ENCODE measurements at places on chromosomes 5 and 9.

DNA sequence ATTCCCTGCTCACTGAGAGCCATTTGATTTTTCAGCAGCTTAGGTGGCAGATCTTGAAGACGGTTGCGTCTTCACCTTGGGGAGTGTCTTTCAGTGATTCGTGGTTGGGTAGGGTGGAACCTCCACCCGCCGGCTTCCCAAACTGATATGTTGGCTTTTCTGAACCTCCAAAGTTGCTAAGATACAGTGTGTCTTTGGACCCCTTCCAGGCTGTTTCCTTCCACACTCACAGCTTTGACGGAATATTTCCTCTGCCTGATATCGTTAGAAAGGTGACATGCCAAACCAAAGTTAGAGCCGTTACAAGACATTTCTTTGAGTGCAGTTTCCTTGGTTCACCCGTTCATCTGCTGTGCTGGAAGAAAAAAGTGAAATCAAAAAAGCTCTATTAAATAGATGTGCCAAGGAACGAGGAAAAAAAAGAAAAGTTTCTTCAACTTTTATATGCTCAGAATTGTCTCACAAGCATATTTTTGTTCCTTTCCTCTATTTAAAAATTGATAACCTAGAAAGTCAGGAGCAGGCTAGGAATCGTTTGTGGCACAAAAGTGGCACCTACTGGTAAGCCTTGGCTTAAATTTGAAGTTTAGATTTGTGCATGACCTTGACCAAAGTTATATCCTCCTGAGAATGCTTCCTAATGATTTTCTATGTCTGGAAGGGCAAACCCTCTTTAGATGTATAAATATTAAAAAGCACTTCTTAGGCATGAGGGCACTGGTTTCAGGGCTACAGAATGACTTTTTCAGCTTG, 270.7 kb upstream of the WWC1 start:
- DNase-seq: no peak

DNA sequence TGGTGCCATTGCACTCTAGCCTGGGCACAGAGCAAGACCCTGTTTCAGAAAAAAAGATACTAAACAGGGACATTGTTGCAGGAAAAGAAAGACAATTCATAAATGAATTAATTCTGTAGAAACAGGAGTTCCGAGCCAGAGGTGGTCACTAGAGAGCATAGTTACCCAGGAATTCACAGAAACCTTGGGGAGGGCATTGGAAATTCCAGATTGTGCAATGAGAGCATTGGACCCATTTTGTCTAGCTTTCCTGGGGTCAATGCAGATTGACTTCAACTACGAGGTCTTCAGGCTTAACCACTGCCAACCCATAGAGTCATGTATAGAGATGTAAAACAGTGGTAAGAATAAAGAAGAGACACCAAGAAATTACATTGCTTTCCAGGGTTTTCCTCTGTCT, 63.1 kb downstream of the ABHD17B start:
- no peak for DNase-seq

DNA sequence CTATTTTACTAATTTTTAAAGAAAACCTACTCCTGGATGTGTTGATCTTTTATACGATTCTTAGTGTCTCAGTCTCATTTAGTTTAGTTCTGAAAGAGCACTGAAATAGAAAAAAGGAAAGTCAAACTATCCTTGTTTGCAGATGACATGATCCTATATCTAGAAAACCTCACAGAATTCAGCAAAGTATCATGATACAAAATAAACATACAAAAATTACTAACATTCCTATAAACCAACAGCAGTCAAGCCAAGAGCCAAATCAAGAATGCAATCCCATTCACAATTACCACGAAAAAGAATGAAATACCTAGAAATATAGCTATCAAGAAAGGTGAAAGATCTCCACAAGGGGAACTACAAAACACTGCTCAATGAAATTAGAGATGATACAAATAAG, 225.8 kb upstream of the CDH18 start:
- DNase-seq: no peak

GRCh38 chr9:129407905-129408452, 212.9 kb downstream of the C9orf50 start:
- DNase-seq: no peak

DNA sequence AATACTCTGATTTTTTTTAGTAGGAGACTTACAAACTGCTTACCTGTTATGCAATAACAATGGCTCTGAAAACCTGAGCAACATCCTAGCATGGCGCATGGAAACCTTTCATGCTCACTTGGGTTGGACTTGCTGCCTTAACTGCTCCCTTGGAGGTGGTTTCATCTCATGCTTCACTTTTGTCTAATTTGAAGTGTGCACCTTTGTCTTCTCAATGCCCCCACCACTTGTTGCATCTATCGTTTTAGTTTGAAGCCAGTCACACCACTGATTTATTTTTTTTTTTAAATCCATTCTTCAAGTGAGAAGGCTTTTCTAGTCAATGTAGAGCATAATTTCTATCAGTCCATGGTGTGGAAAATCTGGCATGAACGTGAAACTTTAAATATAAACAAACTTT, 63.2 kb downstream of the CFAP90 start:
- DNase-seq: no peak

- DNase-seq: no peak
Measured at GRCh38 chr5:170632985-170633234, 129.1 kb downstream of the KCNIP1 start.

DNA sequence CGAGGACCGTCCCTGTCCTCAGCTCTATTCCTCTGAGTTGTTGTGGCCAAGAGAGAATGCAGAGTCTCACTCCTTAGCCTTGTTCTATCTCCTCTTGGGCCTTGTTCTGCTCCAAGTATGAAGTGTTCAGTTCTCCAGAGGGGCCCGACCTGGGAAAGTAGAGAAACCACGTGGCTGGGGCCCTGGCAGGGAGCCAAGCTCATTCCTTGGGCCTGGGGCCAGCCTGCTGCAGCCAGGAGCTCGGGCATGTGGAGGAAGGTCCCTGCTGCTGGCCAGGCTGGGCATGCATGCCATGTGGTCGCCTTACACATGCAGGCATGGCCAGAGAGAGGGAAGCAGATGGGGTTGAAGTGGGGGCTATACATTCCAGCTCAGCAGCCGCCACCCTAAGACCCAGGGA, 60.7 kb downstream of the COL27A1 start:
- DNase-seq: no peak

DNA sequence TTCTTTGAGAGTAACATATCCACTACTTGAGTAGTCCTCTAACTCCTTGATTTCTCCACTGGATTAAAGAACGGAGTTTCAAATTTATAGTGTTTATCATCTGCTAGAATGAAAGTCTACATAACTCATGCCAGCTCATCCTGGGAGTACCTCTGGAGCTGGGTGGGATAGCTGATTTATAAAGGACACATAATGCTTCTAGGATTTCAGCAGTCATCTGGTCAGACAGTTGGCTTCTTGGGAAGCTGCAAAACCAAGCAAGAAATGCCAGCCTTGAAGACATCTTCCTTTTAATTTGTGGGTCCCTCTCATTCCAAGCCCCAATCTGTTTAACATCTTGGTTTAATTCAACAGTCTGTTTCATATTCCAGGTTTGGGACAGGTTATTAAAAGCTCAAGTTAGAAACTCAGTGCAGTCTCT, 3.2 kb downstream of the GALNT10 start:
- DNase-seq: no peak

- DNase-seq: no peak
Measured at GRCh38 chr5:146103594-146103993, 1.8 kb downstream of the PLAC8L1 start.

DNA sequence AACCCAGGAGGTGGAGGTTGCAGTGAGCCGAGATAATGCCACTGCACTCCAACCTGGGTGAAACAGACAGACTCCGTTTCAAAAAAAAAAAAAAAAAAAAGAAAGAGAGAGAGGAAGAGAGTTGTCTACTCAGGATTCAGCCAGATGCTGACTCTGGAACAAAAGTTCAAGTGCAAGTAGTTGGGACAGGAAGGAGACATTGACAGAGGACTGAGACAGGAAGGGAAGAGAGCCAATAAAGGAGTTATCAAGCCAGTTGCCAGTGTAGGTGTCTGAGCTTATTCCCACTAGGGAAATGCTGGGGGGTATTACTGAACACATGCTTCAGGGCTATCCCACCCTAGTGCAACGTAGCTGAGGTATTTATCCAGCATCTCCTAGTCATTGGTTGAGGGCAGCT, 147.7 kb upstream of the SLC1A3 start:
- no peak for DNase-seq

DNA sequence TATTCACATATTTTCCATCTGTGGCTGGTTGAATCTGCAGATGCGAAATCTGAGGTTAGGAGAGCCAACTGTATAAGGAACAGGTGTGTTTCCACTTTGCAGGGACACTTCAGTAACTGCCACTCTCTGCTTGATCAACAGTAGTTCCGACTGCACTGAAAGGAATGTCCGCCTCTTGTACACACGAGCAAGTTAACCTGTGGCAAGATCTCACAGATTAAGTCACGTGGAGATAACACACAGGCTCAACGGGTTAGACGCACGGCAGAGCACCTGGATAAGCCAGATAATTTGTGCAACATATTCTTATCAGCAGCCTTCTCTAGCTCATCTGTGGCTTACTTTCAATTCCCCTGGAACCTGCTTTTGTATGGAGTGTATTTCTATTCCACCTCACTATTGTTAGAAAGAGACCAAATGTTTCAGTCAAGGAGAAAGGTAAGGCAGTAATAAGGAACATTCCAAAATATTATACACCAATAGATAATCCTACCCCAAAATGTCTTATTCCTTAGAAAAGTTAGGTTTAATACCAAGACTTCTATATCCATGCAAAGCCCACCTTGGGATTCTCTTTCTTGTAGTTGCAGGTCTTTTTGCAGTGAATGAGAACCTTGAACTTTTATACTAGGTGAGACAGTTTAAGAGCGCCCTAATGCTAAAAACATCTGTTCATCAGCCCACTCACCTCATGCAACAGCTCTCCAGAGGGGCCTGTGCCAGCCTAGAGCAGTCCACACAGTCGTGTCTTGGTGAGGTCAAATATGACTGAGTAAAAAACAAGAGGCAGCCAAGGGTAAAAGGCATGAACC, 6.5 kb upstream of the C9 start:
- DNase-seq: no peak

DNA sequence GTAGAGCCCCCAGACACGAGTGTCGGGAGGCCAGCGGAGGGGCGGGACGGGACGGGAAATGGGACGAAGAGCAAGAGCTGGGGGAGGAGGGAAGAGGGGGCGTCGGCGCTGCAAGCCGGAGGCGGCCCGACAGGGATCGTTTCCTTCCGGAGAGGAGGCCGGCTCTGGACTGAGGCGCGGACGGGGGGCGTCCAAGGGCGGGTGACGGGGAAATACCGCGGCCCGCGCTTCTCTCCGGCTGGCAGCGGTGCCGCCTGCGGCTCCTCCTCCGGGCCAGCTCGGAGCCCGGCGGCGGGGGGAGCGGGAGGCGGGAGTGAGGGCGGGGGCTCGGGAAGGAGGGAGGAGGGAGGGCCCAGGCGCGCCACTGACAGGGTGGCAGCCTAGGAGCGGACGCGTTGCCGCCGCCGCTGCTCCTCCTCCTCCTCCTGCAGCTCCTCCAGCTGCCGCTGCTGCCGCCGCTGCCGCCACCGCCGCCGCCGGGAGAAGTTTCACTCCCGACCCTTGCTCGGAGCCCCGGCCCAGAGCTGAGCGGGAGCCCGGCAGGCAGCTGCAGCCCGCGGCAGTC, at the start of gene CHSY3:
Gene CHSY3 (plus strand): TSS at position 364 of the 565 bp plus-strand sequence.
- no peak for DNase-seq
